NCI-H524 (cell line): ENCODE measurements at places on chromosomes 1 and 21.
A peak's percentile ranks its signal among the peaks of the same experiment; 100 is the strongest.

DNA sequence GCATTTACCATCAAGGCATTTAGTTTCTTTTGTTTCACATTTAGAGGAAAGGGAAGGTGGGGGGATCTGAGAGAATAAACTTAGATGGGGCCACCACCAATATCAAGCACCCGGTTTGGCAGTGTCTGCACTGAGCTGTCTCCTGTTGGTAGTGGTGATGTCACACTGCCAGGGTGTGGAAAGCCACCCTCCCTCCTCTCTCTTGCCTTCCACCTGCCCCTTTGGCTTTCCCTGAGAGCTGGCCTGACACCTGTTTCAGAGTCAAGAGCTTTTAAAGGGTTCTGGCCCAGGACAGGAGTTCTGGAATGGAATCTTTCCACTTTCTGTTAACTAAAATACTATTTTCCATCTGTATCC, 13.4 kb downstream of the ATF3 start:
- DNase-seq: no peak

- DNase-seq: no peak
These were observed 142.0 kb downstream of the IGSF21 start for GRCh38 chr1:18249631-18250030.

- no peak for DNase-seq
These were observed 105.8 kb downstream of the SMYD2 start for GRCh38 chr1:214386747-214387146.

DNA sequence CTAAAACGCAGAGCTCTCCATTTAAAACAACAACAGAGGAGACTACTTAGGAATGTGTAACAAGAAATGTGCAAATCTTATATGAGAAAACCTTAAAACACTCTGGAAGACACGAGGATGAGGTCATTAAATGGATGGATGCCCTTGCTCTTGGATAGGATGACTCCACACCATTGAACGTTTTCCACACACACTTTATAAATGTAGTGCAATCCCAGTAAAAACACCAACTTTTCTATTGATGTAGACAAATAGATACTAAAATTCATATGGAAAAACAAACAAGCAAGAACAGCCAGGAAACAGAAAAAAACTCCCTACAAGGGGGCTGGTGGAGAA, 18.4 kb upstream of the COL6A1 start:
- DNase-seq: no peak

- DNase-seq: no peak
These were observed 74.8 kb upstream of the ACTL8 start for GRCh38 chr1:17680308-17680707.

DNA sequence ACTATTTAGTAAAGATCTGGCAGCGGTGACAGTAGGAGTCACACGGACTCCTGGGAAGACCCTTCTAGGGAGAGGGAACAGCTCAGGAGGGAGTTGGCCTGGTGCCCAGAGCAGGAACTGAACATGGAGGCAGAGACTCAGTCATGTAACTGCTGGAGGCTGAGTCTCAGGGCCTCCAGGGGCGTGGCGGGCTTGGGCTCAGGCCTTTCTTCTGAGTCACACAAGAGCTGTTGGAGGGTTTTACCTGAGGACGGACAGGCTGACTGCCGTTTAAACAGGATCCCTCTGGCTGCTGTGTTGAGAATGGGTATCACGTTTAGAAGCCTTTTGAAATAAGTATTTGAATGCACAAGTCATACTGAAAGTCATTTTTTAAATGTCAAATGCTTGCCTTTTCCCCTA, 7.2 kb upstream of the ETS2 start:
- DNase-seq: no peak

DNA sequence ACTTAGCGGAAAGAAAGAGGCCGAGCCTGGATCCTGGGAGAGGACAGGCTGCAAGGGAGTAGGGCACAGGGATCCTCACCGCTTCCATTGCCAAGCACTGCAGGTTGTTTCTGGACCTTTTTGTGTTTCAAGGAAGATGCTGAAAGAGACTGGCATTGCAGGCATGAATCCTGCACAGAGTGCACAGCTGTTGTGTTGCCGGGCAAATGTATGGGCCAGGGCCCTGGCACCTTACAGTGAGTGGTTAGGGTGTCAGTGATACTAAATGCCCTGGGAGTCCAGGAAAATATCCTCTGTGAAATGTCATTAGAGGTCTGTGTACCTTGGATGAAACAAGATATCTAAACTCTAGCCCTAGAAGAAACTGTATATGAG, 145.5 kb upstream of the FGGY start:
- DNase-seq: no peak

- no peak for DNase-seq
These were observed 2.0 kb downstream of the EDARADD start for GRCh38 chr1:236395947-236396664.

- DNase-seq: peak; percentile 78
These were observed at the start of gene PIGK for GRCh38 chr1:77219166-77219887. TSS of gene PIGK (minus strand) at chr1:77219430. CDS start at chr1:77219402, 28 bp downstream.

- DNase-seq: peak; percentile 24
These were observed 514 bp downstream of the TPRG1L start for GRCh38 chr1:3625151-3625907.

GRCh38 chr1:81254068-81254467, 546.7 kb upstream of the ADGRL2 start:
- DNase-seq: no peak

DNA sequence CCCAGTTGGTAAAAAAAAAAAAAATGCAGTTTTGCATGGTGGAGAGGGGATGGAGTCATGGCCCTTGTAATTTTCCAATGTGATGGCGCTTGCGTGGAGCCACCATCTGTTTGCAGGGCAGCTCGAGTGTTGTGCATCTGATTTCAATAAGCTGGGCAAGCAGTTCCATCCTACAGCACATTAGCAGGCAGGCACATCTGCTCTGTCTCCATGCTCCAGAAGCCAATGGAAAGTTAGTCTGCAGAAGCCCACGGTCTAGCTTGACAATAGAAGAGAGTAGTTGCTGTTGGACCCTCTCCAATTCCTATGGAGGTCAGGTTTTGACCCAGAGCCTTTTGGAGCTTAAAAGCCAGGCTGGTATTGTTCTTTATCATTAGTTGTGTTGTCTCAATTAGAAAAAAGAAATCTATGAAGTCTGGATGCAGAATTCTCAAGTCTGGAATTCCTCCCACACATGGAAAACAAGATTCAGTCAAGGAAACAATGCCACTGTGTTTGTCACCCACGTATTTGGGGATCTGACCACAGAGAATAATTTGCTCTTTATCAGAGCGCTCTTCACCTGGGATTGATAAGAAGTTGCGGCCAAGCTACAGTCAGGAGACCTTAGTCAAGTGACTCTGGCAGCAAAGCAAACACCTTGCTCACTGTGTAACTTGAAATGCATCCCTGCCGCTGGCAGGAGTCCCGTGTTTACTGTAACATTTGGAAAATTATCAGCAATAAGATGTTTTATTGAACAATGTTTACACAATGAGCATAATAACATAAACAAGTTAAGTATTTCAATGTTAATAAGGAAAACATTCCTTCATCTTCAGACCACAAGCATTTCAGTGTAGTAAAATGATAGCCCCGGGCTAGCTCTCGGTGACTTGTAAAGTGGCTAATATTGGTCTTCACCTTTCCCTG, 20.7 kb downstream of the NGF start:
- DNase-seq: peak; percentile 85

- DNase-seq: no peak
These were observed 37.6 kb downstream of the ALG6 start for GRCh38 chr1:63405021-63405420.

DNA sequence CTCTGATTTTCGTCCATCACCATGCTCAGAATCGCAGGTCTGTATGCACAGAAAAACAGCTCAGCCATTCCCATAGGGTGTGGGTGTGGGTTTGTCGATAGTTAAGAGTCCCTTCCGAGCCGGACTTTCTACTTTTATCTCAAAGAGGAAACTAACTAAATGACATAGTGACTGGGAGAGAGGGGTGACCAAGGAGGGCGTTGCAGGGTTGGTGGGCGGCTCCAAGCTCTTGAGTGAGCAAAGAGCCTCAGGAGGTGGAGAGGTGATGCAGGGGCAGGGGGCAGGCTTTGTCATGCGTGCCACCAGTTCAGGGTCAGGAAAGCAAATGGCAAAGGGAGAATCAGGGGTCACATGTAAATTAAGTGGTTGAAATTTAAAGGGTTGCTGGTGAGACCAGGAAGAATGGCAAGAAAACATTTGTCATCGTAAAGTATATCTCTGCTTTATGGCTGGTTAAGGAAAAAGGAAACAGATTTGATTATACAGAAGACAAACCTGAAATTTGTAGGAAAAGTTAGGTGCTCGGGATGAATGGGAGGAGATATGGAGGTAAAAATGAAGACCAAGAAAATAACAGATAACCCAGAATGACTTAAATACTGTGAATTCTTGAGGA, 249.0 kb downstream of the SETD4 start:
- no peak for DNase-seq

DNA sequence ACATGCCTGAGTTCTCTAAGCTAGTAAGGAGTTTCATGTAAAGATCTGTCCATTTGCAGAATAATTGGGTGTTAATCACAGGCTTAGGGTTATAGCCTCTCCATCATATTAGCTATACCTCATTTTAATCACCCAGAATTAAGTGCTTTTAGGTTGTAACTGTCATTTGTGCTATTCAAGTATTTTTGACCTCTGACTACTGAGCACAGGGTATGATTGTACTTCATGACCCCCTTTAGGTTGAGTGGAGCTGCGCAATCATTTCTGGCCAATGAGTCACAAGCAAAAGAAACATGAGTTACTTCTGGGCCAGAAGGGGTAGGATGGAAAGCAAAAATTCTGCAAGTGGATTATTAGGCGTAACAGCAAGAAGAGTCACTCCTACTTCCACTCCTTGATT, 8.4 kb upstream of the SNX7 start:
- no peak for DNase-seq

DNA sequence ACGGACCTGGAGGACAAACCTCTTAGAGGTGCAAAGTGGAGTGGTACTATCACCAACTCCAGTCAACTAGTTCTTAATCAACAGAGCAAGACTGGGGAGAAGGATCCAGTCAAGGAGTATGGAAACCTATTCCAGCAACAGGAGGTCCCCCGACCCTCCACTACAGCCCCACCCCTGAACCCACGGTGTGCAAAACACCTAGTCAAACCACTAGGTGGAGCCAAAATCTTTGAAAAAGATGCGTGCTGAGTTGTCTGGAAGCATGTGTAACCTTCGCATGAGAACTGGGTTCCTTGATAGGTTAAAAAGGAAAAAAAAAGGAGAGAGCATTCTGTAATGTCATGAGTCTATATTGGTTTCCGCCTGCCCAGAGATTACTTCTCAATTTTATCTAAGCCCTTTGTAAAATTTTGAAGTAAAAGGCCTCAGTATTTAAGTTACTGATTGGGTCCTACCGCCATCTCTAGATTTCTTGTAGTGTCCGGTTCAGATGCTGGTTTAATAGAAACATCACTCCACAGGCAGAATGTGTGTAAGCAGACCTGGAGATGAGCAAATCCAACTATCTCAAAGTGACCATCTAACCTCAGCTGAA, 81.9 kb upstream of the HAO2 start:
- DNase-seq: peak; percentile 13

DNA sequence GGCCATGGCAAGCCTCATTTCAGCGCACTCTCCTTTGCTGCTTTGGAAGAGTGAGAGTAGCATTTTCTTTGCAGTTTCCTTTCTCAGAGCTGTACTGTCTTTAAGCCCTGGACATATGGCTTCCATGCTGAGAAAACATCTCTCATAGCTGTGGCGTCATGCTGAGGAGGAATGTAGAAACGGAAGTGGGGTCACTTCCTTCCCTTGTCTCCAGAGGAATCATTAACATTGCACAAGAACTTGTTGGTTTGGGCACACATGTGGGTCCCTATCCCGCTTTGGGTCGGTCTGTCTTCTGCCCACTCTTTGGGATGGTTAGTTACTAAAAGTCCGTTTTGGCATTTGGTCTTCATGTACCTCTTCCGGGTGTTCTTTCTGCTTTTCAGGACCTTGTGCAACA, 5.6 kb downstream of the MFN2 start:
- DNase-seq: no peak

DNA sequence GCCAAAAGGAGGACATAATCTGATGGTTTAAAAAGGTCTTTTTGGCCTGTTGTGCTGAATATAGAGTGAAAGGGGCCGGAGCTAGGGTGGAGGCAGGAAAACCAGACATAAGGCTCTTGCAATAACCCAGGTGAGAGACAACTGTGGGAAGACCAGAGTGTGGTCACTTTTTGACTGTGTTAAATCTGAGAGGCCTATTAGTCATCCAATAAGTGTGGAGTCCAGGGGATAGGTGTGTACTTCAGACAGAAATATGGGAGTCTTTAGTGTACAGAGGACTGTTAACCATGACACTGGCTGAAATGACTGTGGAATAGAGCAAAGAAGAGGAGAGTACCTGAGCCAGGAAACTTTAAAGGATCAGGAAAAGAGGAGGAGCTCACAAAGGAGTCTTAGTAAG, 89.3 kb downstream of the VAV3 start:
- no peak for DNase-seq

- DNase-seq: no peak
These were observed 12.8 kb upstream of the RIPK4 start for GRCh38 chr21:41779659-41780058.

GRCh38 chr21:34878940-34879339, 170.2 kb downstream of the RUNX1 start:
- no peak for DNase-seq

GRCh38 chr1:43864111-43865045, 69.2 kb upstream of the ARTN start:
- no peak for DNase-seq

GRCh38 chr1:155205969-155206593, 1.6 kb downstream of the THBS3 start:
- DNase-seq: no peak

GRCh38 chr21:39688010-39688409, 57.0 kb upstream of the IGSF5 start:
- no peak for DNase-seq

DNA sequence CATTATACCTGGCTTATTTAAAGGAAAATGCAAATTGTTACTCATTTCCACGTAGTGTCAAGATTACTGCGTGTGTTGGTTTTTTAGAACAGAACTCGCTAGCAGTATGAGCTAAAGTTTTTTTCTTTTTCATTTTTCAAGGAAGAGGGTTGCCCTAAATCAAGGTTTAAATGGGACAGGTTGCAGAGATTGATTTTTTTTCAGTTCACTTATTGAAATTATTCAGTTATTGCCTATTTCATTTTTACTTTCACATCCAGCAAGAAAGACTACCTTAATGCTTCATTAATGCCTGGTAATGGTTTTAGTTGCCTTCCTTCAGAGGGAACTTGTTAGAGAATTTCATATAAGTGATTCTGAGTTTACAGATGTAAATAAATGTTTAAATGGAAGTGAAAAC, 5.6 kb downstream of the FAM20B start:
- no peak for DNase-seq

DNA sequence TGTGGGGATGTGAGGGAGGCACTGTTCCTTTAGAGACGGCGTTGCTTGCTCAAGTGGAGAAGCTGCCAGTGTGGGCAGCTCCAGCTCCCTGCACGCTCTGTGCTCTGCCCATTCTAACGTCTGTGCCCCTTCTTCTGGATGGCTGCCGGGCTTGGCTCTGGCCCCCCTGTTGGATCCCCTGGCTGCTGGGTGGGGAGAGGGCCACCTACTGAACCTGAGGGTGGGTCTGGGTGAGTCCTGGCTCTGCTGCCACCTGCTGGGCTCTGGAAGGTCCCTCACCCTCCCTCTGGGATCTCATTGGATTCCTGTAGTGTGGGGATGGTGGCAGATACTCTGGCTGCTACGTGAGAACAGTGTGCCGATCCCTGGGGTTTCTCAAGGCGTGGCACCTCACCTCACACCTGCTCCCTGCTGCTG, 5.0 kb downstream of the PFKL start:
- DNase-seq: peak; percentile 66
